ENCODE measurements at places on chromosomes 5 and 9. TPM values are rescaled to one million over a fixed set of nuclear protein-coding genes. Genes with fewer than 3 reads are reported as not detected.

- H3K27me3 ChIP-seq, result peaks cover 16% of the 10 kb centered on the region
- no peak for DNase-seq
- no peaks in the 10 kb centered on the region for H3K4me1 ChIP-seq
- peaks cover 2% of the 10 kb centered on the region for H3K36me3 ChIP-seq
- H3K4me3 ChIP-seq, result no peak overlapping the region
Measured at GRCh38 chr5:315488-316209, 5.9 kb upstream of the AHRR start.

Gene TMEFF1
- total RNA-seq, result 64.7 TPM

Gene TLX3
- not detected for total RNA-seq

- H3K4me1 ChIP-seq, result no peaks in the 10 kb centered on the region
- no peak overlapping the region for H3K27ac ChIP-seq
- H3K4me3 ChIP-seq, result no peak overlapping the region
- no peak for DNase-seq
- H3K27me3 ChIP-seq, result no peaks in the 10 kb centered on the region
Measured at GRCh38 chr9:97840521-97840920, 12.5 kb upstream of the FOXE1 start.

DNA sequence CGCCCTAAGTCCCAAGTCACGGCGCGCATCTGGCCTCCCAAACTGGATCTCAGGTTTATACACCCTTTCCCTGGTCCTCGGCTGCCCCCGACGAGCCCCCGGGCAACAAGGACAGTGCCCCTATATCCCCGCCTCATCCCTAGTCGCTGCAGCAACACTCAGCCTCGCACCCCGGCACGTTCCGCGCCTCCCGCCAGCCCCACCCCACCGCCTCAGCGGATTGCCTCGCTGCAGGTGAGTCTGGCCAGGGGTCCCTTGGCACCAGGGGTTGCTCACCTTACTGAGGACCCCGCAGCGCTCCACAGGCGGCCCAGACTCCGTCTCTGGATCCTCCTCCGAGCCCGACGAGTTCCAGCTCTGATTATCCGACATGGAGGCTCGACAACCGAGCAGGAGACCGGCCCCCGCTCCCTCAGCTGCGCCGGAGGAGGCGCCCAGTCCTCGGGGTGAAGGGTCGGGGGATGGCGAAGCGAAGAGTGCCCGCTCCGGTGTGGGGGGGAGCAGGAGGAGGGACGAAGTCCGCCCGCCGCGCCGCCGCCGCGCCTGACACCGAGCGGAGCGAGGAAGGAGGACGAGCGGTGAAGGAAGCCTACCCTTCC, 494 bp downstream of the CERT1 start:
- no peaks in the 10 kb centered on the region for H3K27me3 ChIP-seq
- peaks cover 8% of the 10 kb centered on the region for H3K36me3 ChIP-seq
- no peak overlapping the region for H3K27ac ChIP-seq
- DNase-seq, result peak; percentile 43
- no peaks in the 10 kb centered on the region for H3K4me1 ChIP-seq
- peak overlapping the region; percentile 99 for H3K4me3 ChIP-seq

Gene PRR16
- total RNA-seq, result 0.13 TPM

- H3K4me3 ChIP-seq, result no peak overlapping the region
- peaks cover 62% of the 10 kb centered on the region for H3K36me3 ChIP-seq
- no peak for DNase-seq
- no peak overlapping the region for H3K27ac ChIP-seq
- H3K27me3 ChIP-seq, result no peaks in the 10 kb centered on the region
- H3K4me1 ChIP-seq, result no peaks in the 10 kb centered on the region
Measured at GRCh38 chr9:94176608-94177007, 82.5 kb upstream of the ZNF169 start.

Gene PCDHB3
- 2.3 TPM for total RNA-seq

DNA sequence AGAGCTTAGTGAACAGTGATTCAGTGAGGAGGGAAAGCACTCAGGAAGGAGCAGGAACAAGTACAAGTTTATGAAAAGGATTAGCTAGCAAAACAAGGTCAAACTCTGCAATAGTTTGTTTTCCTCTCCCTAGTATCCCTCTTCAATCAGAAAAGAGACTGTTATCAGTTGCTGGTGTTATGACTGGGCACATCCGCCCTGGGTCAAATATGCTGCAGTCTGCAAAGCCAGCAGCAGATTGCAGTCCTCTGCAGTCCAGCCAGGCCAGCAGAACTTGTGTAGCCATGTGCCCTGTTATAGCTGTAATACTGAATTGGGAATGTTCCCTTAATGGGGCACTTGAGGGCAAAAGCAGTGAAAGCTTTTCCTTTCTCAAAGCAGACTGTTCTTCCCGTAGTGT, 12.0 kb downstream of the PCDHAC2 start:
- DNase-seq, result no peak
- peaks cover 9% of the 10 kb centered on the region for H3K4me1 ChIP-seq
- H3K36me3 ChIP-seq, result 0 out of 2 replicates have a peak, but pooled peaks cover 1% of the 10 kb centered on the region
- H3K27ac ChIP-seq, result no peak overlapping the region

GRCh38 chr9:81022177-81022576, 667.2 kb downstream of the TLE1 start:
- DNase-seq, result no peak
- no peaks in the 10 kb centered on the region for H3K27me3 ChIP-seq
- no peak overlapping the region for H3K4me3 ChIP-seq
- H3K27ac ChIP-seq, result no peak overlapping the region
- H3K36me3 ChIP-seq, result no peaks in the 10 kb centered on the region

- no peaks in the 10 kb centered on the region for H3K27me3 ChIP-seq
- DNase-seq, result no peak
- no peak overlapping the region for H3K27ac ChIP-seq
- H3K4me1 ChIP-seq, result no peaks in the 10 kb centered on the region
- H3K36me3 ChIP-seq, result no peaks in the 10 kb centered on the region
- H3K4me3 ChIP-seq, result no peak overlapping the region
Measured at GRCh38 chr9:92468206-92468605, 14.1 kb downstream of the ASPN start.

Gene GLDC
- 74.6 TPM for total RNA-seq

Gene PKD2L2
- total RNA-seq, result not detected

Gene CD14
- 0.13 TPM for total RNA-seq

Gene CDX1
- 0.22 TPM for total RNA-seq

DNA sequence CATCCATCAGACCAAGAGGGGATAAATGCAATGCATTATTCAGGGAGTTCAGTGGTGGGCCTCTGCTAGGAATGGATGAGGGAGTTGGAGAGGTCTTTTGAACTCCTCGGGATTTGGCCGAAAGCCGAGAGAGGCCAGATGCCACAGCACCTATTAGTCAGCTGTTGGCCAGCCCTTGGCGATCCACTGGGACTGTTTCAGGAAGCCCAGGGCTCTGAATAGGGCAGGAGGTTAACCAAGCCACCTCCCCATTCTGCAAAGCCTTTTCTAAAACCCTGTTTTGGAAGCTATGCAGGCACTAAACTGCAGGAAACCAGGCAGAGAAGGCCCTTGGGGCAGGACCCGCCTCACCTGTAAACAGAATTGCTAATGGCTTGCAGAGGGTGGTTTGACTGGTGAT, 37.8 kb downstream of the ASTN2 start:
- no peaks in the 10 kb centered on the region for H3K36me3 ChIP-seq
- DNase-seq, result peak; percentile 81
- no peak overlapping the region for H3K4me3 ChIP-seq

Gene SLC34A3
- total RNA-seq, result not detected

GRCh38 chr5:157918811-157919742, 60.1 kb upstream of the CLINT1 start:
- no peak overlapping the region for H3K4me3 ChIP-seq
- no peaks in the 10 kb centered on the region for H3K36me3 ChIP-seq
- H3K27me3 ChIP-seq, result no peaks in the 10 kb centered on the region
- DNase-seq, result no peak
- H3K4me1 ChIP-seq, result peaks cover 9% of the 10 kb centered on the region

DNA sequence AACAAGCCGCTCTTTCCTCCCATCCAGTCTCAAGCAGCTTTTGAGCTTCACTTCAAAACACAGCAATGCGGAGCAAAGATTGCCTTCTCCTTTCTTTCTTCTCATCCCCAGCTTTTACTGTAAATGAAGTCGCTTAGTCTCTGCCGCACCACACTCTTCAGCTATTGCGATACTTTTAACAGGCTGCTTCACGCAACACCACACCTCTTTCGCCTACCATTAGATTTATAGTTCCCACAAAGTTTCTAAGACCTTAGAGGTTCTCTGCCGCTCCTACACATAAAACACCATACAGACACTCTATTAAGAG, 711 bp downstream of the PGGT1B start:
- no peaks in the 10 kb centered on the region for H3K27me3 ChIP-seq
- peak overlapping the region; percentile 88 for H3K4me3 ChIP-seq
- no peaks in the 10 kb centered on the region for H3K4me1 ChIP-seq

DNA sequence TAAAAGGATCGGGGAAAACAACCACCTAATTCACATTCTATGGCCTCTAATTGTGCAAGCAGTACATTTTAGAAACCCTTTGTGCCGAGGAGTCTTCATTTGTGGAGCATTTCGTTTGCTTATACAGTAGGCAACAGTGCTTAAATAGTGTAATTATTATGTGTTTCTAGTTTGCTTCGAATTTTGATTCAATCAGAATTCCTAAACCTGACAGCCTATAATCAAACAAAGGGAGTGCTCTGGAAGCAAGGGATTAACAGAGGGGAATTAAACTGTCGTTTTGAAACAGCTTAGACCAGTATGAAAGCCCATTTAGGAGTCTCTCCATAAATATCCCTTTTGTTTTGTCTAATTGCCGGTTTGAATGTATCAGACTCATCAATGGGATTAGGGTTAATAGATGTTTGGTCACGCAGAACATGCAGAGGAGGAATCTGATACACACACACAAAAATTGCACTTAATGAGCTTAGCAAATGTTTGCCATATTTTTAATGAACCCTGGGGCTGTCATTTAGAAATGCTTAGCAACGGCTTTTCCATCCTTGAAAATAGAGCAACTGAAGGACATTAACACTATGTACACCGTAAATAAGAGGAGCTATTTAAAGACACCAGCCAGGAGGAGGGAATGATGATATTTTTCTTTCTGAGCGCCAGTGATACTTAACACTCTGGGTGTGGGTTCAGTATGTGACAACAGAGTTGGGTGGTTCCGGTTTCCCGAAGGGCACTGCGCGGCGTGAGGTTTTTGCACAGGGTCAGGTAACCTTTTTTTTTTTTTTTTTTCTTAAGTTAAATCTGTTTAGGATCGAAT, 404.7 kb downstream of the TLE4 start:
- no peaks in the 10 kb centered on the region for H3K27me3 ChIP-seq
- H3K4me1 ChIP-seq, result peaks cover 4% of the 10 kb centered on the region
- H3K4me3 ChIP-seq, result no peak overlapping the region

DNA sequence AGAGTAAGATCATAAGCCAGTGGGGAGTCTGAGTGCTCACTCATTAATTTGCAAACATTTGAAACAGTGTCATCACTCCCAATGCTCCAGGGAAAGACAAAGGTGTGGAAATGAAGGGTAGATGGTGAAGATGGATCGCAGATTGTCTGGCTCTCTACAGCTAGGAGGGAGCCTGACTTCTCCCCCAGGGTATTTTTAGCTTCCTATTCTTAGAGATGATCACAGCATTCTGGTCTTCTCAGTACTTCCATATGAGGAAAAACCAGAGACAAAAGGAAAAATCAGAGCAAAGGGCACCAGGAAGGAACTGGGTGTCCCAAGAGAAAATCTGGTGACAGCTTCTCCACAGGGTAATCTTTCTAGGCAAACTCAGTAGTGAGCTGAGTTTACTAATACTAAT, 401.9 kb upstream of the GRIA1 start:
- H3K27me3 ChIP-seq, result no peaks in the 10 kb centered on the region
- H3K4me3 ChIP-seq, result no peak overlapping the region
- no peak overlapping the region for H3K27ac ChIP-seq
- no peaks in the 10 kb centered on the region for H3K4me1 ChIP-seq
- no peak for DNase-seq

DNA sequence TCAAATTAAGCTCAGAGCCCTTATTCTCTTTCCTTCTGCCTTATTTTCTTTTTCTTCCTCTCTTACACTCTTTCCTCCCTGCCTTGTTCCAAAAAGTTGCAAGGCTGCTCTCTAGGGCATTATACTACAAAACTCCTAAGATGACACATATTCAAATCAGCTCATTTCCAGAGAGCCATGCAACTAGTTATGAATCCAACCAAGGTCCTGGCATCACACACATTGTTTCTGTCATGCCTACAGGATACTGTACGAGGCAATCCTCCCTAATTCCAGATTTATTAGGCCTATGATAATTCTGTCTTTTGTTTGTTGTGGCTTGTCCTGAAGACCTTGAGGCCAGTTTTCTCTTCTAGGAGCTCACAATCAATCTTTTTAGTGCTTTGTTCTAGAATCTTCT, 87.0 kb upstream of the TBCA start:
- H3K27ac ChIP-seq, result no peak overlapping the region
- no peaks in the 10 kb centered on the region for H3K36me3 ChIP-seq
- DNase-seq, result no peak
- H3K27me3 ChIP-seq, result peaks cover 3% of the 10 kb centered on the region
- no peak overlapping the region for H3K4me3 ChIP-seq
- no peaks in the 10 kb centered on the region for H3K4me1 ChIP-seq

GRCh38 chr5:174311121-174311520, 265.6 kb downstream of the NSG2 start:
- DNase-seq, result no peak
- no peaks in the 10 kb centered on the region for H3K4me1 ChIP-seq

- H3K27ac ChIP-seq, result no peak overlapping the region
- no peak overlapping the region for H3K4me3 ChIP-seq
- no peaks in the 10 kb centered on the region for H3K27me3 ChIP-seq
- no peaks in the 10 kb centered on the region for H3K36me3 ChIP-seq
- peak; percentile 18 for DNase-seq
Measured at GRCh38 chr5:170554521-170555267, 50.9 kb downstream of the KCNIP1 start.

- peak overlapping the region; percentile 91 for H3K4me3 ChIP-seq
- H3K27ac ChIP-seq, result no peak overlapping the region
- no peaks in the 10 kb centered on the region for H3K4me1 ChIP-seq
Measured at GRCh38 chr9:137256856-137257255, 1.7 kb downstream of the NELFB start.

Gene IL13
- not detected for total RNA-seq

GRCh38 chr5:130237721-130238120, 333.5 kb downstream of the CHSY3 start:
- H3K27ac ChIP-seq, result no peak overlapping the region
- DNase-seq, result no peak
- no peak overlapping the region for H3K4me3 ChIP-seq
- no peaks in the 10 kb centered on the region for H3K36me3 ChIP-seq

Gene CEMIP2
- total RNA-seq, result 77.2 TPM

DNA sequence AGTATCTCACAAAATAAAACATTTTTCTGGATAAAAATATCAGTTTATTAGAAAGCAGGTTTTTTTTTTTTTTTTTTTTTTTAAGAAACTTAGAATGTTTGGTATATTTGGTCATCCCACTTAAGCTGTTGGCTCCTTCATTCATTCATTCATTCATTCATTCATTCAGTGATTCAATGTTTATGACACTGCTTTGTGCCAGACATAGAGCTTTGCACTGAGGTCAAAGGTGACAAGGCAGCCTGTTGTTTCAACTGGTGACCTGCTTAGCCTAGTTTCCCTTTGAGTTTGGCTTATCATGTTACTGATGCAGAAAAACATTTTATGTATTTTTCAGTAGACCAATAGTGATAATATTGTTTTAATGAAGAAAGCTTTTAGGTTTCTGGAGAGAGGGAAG, 23.5 kb downstream of the CPEB4 start:
- no peaks in the 10 kb centered on the region for H3K36me3 ChIP-seq
- H3K4me1 ChIP-seq, result peaks cover 3% of the 10 kb centered on the region
- no peak overlapping the region for H3K27ac ChIP-seq
- no peaks in the 10 kb centered on the region for H3K27me3 ChIP-seq
- no peak for DNase-seq

Gene SOHLH1
- total RNA-seq, result not detected

- no peaks in the 10 kb centered on the region for H3K4me1 ChIP-seq
- peaks cover 3% of the 10 kb centered on the region for H3K27me3 ChIP-seq
- no peak overlapping the region for H3K27ac ChIP-seq
- H3K4me3 ChIP-seq, result peak overlapping the region; percentile 84
- peak; percentile 70 for DNase-seq
- no peaks in the 10 kb centered on the region for H3K36me3 ChIP-seq
Measured at GRCh38 chr9:122125509-122126330, 32.6 kb upstream of the TTLL11 start.

Gene C5orf58
- 1.4 TPM for total RNA-seq
